NCI-H1417 treated with DMSO at 0.1 percent for 48 hours (cell line): ENCODE measurements at places on chromosomes 12 and 14.

GRCh38 chr14:88437658-88438057, 52.2 kb downstream of the SPATA7 start:
- no peak for DNase-seq

GRCh38 chr14:77178656-77179055, 2.9 kb upstream of the TMEM63C start:
- DNase-seq: no peak

DNA sequence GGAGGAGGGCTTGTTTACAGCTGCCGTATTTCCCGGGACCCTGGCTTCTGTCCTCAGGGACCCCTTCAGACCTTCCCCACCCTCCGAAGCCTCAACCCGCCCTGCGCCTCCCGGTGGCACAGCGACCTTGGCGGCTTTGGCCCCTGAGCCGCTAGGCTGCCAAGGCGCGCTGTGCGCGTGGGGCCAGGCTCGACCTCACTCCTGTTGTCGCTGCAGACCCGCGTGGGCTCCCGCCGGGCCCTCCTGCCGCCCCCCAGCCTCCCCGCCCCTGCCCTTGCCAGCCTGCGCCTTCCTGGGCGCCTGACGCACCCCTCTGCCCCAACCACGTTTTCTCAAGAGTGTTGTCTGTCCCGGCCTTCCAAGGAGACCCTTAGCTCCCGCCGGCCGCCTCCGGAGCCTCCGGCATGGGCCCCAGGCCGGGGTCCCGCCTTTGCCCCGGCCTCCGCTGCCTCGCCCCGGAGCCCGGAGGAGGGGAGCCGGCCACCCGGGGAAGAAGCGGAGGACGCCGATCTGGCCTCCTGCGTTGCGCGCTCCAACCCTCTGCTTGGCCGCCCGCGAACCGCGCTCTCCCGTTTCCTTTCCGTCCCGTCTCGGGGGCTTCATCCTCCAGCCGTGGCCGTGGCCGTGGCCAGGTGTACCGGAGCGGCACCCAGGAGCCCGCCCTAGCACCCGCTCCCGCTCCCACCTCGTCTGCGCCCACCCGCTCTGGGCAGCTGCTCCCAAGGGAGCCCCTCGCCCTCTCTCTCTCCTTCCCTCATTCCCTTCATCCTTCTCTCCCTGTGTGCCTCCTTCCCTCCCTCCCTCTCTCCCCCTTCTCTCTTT, 19.9 kb downstream of the PPP2R5C start:
- DNase-seq: no peak

GRCh38 chr14:91985521-91986255, 38.2 kb upstream of the FBLN5 start:
- DNase-seq: no peak

GRCh38 chr14:60859525-60859924, 121.4 kb downstream of the TRMT5 start:
- DNase-seq: no peak

GRCh38 chr12:12190087-12190809, 76.6 kb downstream of the LRP6 start:
- DNase-seq: no peak

GRCh38 chr12:64105026-64105425, 117.1 kb downstream of the KICS2 start:
- no peak for DNase-seq

- DNase-seq: peak; percentile 19
These were observed 6.5 kb downstream of the SH2B3 start for GRCh38 chr12:111412007-111412829.

GRCh38 chr14:75242546-75243273, 35.9 kb upstream of the FOS start:
- no peak for DNase-seq

DNA sequence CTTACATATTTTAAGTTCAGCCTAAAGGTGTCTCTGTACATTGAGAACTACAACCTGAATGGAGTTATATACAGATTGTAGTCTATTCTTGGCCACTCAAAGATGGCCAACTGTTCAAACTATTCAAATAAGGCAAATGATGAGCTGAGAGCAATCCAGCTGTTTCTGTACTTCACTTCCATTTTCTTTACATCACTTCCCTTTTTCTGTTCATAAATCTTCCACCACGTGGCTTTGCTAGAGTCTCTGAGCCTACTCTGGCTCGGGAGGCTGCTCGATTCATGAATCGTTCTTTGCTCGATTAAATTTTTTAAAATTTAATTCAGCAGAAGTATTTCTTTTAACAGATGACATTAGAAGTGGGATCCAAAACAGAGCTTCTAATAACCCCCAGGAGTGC, 879.7 kb downstream of the GALC start:
- DNase-seq: no peak

DNA sequence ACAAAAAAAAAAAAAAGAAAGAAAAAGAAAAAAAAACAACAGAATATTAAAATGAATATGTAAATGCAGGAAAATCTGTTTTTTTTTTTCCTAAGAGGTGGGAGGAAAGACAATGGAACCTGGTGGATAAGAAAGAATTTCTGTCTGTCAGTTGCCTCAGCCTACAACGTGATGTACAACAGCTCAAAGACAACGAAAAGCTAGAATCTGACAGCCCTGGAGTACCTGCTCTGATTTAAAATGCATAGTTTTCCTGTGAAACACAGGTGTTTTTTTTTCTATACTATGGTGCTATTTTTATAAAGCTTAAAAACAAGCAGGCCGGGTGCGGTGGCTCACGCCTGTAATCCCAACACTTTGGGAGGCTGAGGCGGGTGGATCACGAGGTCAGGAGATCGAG, 30.0 kb upstream of the ULK1 start:
- no peak for DNase-seq

DNA sequence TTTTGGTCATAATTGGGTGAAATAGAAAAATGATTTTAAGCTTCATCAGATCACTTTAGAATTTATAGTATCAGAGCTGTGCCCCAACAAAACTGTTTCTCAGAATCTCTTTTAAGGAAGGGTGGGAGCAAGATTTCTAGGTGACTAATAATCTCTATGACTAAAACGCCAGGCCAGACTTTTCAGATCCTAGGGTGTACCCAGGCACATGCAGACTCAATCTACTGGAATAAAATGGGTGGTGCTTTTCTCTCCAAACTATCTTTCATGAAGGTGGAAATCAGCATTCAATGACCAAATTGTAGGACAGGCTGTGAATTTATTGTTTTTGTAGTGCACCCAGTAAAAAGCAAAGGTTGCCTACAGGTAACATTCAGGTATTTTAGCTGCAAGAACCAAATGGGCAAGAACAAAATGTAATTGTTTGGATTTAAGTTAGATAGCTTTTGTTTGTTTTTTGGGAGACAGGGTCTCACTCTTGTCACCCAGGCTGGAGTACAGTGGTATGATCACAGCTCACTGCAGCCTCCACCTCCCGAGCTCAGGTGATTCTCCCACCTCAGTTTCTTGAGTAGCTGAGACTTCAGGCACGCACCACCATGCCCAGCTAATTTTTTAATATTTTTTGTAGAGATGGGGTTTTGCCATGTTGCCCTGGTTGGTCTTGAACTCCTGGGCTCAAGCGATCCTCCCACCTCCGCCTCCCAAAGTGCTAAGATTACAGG, 49.5 kb downstream of the PPP2R5C start:
- DNase-seq: no peak

DNA sequence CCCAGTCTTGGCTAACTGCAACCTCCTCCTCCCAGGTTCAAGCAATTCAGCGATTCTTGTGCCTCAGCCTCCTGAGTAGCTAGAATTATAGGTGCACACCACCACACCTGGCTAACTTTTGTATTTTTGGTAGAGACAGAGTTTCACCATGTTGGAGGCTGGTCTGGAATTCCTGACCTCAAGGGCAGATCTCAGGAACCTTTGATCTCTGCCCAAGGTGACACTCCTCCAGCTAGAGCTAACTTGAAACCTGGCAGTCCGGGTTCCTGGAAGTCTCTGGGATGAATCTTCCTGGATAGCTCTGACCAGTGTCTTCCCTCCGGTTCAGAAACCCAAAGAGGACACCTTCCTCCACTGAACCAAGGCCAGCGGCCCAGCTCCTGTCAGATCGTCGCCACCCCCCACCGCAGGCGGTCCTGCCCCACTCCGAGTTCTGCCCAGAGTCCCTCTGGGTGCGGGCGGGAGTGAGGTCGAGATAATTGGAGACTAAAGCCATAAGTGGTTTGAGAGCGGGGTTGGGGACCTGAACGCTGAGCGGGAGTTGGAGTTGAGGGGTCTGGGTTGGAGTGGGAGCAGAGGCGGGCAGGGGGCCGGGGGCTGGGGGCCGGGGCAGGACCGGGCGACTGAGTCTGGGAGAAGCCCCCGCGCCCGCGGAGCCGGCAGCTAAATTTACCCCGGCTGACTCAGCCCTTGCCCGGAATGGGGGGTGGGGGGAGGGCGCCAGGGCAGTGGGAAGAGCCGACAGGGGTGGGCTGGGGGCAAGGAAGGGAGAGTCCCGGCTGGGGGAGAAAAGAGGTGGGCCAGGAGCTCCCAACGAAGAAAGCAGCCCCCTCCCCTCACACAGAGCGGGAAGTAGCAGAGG, 4.7 kb downstream of the DDN start:
- DNase-seq: no peak

GRCh38 chr14:59175404-59175803, 13.1 kb upstream of the DAAM1 start:
- no peak for DNase-seq

DNA sequence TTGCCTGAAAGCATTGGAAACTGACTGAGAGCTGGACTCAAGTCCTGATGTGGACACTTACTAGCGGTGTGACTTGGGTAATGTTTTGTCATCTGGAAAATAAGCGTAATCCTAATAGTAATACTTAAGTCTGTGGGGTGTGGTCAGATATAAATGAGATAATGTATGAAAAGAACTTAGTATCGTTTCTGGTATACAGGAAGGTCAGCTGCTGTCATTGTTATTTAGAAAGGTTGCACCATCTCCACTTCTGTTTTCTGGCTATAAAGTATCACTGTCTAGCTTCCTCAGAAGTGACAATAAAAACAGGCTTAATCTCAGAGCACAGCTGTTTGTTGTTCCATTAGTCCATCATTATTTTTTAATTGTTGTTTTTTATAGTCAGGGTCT, 34.1 kb upstream of the TUBA1C start:
- DNase-seq: no peak

- DNase-seq: no peak
These were observed 468.9 kb downstream of the RGS6 start for GRCh38 chr14:72401101-72401625.

DNA sequence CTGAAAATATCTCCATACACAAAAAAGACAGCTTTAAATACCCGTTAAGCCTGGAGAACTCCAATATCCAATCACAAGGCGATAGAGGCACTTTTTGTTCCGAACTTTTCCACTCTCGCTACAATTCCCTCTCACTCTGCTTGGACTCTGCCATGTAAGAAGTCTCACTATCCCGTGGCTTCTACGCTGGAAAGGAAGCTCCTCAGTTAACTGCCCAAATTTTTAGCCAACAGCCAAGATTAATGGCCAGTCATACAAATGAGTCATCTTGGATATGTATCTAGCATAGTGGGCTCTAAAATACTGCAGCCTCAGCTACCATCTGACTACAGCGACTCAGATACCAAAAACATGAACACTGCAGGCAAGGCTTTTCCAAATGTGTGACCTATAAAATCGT, 45.5 kb upstream of the RERGL start:
- DNase-seq: no peak

GRCh38 chr12:121711361-121712189, 977 bp upstream of the TMEM120B start:
- DNase-seq: no peak

GRCh38 chr12:68121143-68121542, 38.4 kb downstream of the IFNG start:
- DNase-seq: no peak

DNA sequence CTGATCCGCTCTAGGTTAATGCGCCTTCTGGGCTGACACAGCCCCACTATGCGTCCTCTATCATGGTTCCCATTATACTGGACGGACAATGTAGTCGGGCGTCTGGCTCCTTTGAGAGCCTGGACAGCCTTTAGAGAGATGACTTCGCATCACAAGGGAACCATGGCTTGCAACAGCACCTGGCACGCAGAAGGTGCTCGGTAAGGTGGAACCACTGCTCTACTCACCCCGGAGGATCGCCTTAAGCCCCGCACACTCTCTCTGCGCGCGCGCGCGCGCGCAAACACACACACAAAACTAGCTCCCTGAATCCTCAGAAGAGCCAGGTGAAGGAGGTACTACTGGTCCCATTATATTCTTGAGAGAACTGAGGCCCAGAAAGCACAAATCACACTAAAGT, 7.1 kb downstream of the MAP3K12 start:
- no peak for DNase-seq
